ENCODE measurements at places on chromosomes 12 and 14.

DNA sequence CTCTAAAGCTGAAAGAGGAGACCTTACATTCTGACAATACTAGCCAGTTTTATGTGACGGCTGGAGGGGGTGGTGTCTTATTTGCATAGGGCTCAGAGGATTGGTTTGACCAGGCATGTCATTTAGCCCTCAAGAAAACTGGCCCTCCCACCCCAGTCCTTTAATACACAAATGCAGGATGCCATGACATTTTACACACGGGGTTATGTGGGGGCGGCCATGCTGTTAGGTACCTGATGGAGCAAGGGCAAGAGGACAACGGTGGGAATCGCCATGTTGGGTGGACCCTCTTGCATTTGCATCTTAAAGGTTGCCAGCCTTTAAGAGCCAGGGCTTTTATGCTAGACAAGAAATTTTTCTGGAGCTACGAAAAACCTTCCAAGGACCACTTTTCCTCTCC, 23.3 kb downstream of the MDM2 start:
- DNase-seq = no peak

DNA sequence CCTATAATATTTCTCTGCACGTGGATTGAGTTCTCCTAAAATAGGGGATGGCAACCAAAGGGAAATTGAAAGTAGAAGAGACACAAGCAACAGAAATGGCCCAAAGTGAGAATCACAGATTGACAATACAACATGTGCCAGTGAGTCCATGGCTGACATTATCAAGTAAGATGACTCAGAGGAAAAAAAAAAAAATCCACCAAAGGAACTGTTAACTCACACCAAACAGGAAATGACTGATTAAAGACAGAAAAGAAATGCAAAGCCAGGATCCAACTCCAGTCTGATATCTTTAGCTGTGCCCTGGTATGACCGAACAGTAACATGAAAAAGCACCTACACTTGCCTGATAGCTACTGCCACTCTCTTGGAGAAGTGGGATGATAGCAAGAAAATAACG, 485.0 kb downstream of the PRKD1 start:
- no peak for DNase-seq

DNA sequence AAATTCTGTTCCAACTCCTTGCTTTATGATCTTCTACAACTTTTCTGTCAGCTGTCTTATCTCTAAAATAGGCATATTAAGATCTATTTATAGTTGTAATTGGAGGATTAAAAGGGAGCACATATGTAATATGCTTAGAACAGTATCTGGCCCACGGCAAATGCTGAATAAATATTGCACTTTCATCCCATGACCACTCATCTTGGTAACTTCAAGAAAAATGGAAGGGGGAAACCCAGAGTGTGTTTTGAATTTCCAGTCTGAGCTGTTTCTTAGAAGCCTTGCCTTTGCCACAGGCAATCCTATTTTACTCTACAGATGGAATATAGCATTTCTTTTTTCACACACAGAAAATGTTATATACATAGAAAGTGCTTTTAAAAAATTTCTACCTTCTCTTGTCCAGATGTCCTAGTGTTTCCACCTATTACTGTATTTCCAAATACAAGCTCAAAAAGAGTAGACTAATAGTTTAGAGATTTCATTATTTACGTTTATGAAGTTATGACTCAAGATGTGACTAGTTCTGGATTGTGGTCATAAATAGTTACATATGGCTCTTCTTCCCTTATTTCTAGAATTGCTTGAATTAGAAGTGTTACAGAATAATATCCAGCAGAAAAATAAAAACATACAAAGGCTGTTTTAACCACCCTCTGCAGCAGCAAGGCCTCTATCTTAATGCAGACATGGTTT, 6.2 kb upstream of the STXBP6 start:
- DNase-seq = no peak

DNA sequence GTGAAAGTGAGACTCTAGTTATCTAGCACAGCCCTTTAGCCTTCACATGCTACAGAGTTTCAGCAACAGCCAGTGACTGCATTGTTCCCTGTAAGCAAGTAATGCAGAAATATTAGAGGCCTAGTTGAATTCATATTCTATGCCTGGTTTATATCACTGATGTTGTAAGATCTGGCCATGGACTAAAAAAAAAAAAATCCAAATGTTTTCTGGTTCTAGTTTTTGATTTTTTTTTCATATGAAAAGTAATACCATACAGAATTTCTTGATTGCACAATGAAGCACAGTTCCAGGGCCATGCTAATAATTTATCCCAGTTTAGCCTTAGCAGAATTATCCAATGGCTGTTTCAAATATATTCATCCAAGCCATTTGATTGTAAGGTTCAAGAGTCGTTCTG, 341.5 kb upstream of the DDHD1 start:
- no peak for DNase-seq

GRCh38 chr14:103652806-103653205, 23.8 kb downstream of the KLC1 start:
- no peak for DNase-seq

All from D721Med (cell line).